ENCODE measurements at places on chromosomes 12 and 14.

GRCh38 chr12:65306366-65307168 lies 28.1 kb downstream of the MSRB3 start:
- peak; percentile 47 for DNase-seq

GRCh38 chr12:26287671-26288381 lies 92.5 kb downstream of the SSPN start:
- no peak for DNase-seq

DNA sequence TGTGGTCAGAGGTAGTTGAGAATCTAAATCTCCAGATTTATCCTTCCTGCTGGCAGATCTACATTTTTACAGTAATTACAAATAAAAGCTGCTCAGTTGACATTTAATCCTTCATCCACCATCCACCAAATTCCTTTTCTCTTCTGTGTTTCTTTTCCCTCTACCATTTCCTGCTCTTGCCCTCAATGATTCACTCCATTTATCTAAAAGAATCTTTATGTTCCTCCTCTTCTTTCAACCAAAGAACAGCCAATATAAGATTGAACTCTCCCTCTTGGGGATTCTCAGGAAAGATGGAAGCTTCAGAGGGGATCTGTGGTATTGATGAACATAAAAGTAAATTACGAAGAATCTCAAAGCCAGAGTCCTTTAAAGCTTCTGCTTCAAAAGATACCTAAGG lies 4.4 kb downstream of the MAP4K5 start:
- no peak for DNase-seq

GRCh38 chr12:80193865-80194264 lies 94.5 kb downstream of the OTOGL start:
- no peak for DNase-seq

- no peak for DNase-seq
These were observed at the start of gene HOXC12 for GRCh38 chr12:53954694-53955035. Gene HOXC12, plus strand, starts transcription at chr12:53954903. Its CDS starts 27 bp downstream, at chr12:53954930.

DNA sequence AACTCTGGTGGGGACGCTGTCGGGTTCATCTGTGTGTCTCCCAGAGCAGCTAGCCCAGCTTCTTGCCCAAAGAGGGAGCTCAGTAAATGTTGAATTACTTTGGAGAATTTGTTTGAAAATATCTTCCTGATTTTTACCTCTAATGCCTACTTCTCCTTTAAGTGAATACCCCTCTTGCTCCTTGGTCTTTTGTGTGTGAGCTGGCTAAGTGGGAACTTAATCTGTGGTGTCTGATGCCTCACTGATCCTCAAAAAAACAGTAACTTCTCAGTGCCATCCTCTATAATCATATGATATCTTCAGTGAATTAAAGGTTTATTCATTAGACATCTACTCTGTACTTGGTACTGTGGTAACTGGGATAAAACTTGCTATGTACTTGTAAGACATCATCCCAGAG lies 7.7 kb upstream of the PSMA6 start:
- no peak for DNase-seq

Measured in nephron progenitor cell (in vitro differentiated cells).